ENCODE measurements at places on chromosomes 12 and 14.

GRCh38 chr12:88184196-88184595, 42.1 kb downstream of the TMTC3 start:
- no peak for DNase-seq

DNA sequence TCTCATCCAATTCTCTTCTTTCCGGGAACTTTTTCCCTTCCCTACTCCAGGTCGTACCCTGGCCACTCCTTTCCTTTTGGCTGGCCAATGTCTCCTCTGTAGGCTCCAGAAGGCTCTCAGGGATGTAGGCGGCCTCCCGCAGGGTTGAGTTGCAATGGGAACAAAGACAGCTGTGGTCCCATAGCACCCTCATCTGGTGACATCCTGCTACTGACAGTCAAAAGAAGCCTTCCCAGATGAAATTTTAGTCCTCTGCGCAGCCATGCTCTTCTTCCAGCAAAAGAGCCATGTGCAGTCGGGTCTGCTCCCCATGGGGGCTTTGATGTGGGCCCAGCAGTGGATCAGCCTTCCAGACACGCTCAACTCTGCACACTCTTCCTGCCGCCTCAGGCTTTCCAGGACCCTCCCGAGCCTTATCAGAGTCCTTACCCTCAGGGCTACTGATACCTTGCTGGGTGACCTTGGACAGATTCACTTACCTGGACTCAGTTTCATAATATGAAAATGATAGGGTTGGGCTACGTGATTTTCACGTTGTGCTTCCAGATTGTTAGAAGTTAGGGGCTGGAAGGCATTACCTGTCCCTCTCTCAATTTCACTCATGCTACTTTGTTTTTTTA, 5.5 kb upstream of the CELA1 start:
- peak; percentile 24 for DNase-seq

- DNase-seq = no peak
These were observed 18.4 kb downstream of the COA8 start for GRCh38 chr14:103581206-103581605.

DNA sequence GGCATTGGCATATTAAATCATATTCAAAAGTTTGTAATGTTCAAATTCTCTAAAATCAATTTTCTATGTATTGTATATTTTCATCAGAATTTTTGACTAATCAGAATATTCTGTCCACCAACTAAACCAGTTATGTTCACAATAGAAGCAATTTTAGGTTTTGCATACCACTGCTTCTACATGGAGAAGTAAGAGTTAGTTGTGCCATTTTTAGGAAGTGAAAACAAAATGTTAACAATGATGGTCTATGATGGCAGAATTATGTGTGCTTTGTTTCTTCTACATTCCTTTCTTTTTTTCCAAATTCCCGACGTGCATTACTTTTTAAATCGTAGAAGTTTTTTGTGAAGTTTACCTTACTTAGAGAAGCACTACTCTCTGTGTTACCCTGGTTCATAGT, 29.5 kb downstream of the ABHD12B start:
- no peak for DNase-seq

DNA sequence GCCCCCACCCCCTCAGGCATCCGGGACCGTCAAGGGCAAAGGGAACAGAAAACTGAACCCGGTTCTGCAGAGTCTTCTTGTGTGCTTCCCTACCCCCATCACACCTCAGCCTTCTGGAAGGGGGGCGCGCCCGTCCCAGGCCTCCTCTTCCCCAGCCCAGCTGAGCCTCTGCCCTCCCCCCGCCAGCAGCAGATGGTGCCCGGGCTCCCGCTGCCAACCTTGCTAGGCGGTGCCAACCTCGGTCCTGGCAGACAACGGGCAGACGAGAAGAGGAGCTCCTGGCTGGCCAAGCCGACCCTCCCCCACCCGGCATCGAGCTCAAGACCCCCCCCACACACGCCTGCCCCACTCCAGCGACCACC, 8.7 kb downstream of the STAC3 start:
- DNase-seq = no peak

DNA sequence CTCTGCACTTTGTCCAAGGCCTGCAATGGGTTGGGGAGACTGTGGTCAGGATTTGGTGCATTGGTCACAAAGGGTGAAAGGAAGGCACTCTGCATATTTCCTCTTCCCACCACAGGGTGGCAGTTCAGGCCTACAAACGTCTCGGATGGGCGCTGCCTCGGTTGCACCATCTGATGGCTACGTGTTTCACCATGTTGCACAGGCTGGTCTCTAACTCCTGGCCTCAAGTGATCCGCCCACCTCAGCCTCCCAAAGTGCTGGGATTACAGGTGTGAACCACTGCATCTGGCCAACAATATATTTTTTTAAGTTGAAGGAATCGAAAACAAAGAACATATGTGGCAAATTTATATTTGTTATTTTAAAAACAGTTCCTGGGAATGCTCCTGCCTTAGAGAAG, 35.1 kb downstream of the TMBIM6 start:
- peak; percentile 86 for DNase-seq

- peak; percentile 33 for DNase-seq
These were observed 1519.3 kb upstream of the TMEM132C start for GRCh38 chr12:126747530-126748149.

DNA sequence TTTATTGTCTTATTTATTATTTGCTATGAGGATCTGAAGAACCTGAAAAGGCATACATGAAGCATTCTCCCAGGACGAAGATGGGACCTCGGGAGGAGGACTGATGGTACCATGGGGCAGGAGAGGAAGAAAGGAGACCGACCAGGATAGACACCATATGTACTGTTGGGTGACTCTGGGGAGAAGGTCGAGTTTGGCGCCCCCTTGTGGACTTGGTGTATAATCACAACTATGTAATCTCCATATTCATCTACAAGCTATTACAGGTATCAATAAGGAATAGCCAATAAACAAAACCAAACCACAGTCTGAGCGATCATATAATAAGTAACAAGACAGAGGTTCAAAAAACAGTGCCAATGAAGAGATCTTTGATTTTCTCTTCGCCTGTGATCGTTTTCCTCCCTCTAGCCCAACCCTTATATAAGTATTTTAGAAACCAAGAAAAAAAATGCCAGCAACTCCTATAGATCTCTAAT, 139.1 kb downstream of the SPTSSA start:
- DNase-seq = peak; percentile 72

- DNase-seq = no peak
These were observed 13.5 kb downstream of the CPSF2 start for GRCh38 chr14:92135269-92135668.

DNA sequence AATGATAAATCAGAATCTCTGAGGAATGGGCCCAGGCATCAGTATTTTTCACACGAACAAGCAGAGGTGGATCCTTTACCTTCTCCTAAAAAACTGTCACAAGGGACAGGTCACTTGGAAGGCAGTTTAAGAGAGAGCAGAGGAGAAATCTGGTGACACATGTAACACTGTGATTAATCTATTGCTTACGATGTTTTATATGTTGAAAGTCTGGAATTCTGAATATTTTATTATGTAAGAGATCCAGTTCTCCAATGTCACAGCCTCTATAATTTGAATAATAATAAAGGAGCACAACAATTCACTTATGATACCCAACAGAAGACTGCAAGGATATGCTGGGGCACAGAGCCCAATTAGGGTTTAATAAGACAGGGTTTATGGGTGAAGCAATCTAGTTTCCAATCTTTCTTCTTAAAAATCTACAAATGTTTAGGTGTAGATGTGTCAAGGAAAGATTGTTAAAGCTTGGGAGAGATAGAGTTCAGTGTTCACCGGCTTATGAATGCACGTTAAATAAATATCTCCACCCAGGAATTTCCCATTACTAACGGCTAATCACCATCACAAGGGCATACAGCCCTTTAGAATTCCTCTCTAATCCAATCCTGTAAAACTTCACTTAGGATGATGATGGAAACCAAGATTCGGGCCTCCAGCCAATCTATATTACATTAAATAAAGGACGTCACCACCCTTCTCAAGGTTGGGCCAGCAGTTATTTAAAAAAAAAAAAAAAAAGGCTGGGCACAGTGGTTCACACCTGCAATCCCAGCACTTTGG, 23.4 kb downstream of the DUSP16 start:
- DNase-seq = peak; percentile 91

- DNase-seq = no peak
These were observed 356.2 kb downstream of the TMEM121 start for GRCh38 chr14:105882626-105883025.

DNA sequence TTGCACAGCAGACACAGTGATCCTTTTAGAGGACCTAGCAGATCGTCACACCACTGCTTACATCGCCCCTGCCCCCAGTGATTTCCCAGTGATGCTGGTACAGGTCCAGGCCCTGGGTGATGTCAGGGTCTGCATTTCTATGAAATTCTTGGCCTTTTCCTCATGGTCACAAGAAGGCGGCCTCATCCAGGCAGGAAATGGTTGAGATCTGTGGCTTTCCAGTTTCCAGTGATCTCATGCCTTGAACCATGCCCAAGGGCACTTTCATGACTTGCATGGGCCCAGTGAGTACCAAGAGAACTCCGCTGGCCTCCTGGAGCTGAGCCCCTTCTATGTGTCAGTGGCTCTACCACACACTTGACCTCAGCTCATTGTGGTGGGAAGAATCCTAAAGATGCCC, 41.9 kb upstream of the BDKRB2 start:
- no peak for DNase-seq

- no peak for DNase-seq
These were observed 28.7 kb downstream of the WNT5B start for GRCh38 chr12:1657688-1658087.

- DNase-seq = peak; percentile 88
These were observed 14.0 kb upstream of the TBPL2 start for GRCh38 chr14:55454264-55455002.

DNA sequence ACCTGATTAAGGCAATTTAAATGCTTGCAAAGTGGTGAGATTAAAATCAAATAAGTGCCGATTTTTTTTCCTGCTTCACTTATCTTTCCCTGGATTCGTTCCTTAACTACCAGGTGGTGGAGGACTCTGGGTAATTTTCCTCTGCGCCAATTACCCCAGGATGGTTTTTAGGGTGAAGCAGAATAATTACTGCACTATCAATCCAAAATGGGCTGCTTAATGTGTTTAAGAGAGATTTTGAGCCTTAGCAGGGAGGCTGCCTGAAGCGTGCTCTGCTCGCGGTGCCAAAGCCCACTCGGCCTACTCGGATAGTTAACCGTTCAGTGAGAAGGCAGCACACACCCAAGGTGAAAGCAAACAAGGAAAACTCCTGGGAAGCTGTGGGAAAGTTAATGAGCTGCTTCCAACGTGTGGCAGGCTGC, 274.9 kb upstream of the LMO3 start:
- no peak for DNase-seq

DNA sequence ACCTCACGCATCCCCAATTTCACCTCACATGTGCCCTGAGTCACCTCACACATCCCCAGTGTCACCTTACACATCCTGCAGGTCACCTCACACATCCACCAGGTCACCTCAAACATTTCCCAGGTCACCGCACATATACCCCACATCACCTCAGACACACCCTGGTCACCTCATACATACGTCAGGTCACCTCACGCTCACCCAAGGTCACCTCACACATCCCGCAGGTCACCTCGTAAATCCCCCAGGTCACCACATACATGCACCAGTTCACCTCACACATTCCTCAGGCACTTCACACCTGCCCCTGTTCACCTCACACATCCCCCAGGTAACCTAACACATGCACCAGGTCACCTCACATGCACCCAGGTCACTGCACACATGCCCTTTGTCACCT, 864.0 kb downstream of the TMEM121 start:
- no peak for DNase-seq

DNA sequence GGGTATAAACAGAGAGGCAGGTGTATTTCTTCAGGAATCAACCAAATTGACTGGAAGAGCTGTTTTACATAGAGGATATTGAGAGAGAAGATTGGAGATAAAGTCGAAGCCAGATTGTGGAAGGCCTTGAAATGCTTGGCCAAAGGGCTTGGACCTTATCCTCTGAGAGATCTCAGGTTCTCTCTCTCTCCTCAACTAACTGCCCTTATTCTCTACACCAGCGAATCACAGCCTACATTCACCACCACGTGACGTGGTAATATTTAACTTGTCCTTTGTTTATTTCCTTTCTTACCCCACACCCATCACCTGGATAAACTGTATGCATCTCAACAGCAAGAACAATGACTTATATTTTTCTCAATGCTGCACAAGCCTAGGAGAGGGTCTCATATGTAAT, 207.4 kb downstream of the EFCAB11 start:
- no peak for DNase-seq

GRCh38 chr14:100159094-100159864, at the start of gene DEGS2:
DEGS2 (minus strand) TSS chr14:100159645; CDS start chr14:100159587, 58 bp downstream.
- peak; percentile 58 for DNase-seq

- DNase-seq = no peak
These were observed 117.2 kb downstream of the PPM1H start for GRCh38 chr12:62817556-62818271.

GRCh38 chr14:91376547-91377477, 40.8 kb downstream of the CCDC88C start:
- DNase-seq = no peak

DNA sequence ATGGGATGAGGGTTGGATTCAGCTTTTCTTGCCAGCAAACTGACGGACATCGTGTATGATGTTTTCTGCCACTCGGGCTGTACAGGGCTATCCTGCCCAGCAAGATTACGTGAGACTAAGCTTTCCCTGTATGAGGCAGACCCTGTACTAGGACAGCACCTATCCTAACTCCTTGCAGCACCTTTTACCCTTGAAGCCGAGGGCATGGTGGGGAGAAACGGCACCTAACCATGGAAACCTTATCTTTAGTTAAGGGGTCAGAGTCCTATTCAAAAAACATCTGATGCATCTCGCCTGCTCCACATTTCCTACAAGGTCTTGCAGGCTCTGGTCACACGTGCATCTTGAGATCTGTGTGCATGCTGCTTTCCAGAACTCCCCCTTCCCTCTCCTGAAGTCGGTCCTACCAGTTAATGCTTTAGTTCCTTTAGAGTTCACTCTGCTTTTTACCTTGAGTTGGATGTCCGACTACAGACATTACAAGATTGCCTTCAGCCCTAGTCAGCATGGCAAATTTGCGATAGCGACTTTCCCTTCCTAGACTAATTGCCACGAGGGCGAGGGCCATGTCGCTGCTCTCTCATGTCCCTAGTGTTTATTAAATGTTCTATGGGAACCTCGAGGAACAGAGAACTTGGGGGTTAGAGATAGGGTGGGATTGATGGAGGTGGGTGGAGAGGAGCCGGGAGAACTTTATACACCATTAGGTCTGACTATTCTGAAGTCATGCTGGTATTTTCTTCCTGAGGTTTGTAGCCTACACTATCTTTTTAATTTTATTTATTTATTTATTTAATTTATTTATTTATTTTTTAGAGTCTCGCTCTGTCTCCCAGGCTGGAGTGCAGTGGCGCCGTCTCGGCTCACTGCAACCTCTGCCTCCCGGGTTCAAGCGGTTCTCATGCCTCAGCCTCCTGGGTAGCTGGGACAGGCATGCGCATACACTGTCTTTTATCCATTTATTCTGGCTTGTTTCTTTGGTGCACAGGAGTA, 6.6 kb downstream of the RAN start:
- peak; percentile 7 for DNase-seq

DNA sequence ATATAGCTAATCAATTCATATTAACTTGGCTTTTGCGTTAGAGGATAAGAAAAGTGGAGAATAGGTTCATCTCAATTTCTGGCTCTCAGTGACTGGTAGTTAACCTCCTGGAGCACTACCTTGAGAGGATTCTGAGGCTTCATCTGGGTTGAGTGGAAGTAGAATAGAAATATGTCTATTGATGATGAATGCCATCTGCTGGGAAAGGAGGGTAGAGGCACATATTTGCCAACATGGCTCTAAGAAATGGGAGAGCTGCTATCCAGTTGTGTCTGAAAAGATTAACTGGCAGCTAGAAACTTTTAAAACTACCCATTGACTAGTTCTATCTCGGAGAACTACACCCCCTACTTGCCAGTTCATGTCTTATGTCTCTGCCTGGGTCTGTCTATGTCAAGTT, 530.1 kb downstream of the NRXN3 start:
- DNase-seq = no peak

Measured in LoVo (cell line).